ENCODE measurements at places on chromosomes 2 and 18.

GRCh38 chr2:72895759-72896281 lies 8.6 kb downstream of the SPR start:
- DNase-seq = no peak

DNA sequence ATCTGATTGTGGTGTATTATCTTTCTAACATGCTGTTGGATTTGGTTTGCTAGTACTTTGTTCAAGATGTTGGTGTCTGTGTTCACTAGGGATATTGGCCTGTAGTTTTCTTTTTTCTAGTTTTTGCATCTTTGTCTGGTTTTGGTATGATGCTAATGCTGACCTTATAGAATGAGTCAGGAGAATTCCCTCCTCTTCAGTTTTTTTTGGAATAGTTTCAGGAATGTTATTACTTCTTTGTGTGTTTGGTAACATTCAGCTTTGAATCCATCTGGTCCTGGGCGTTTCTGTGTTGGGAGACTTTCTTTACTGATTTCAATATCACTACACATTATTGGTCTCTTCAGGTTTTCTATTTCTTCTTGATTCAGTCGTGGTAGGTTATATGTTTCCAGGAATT lies 124.2 kb upstream of the EPB41L5 start:
- no peak for DNase-seq

DNA sequence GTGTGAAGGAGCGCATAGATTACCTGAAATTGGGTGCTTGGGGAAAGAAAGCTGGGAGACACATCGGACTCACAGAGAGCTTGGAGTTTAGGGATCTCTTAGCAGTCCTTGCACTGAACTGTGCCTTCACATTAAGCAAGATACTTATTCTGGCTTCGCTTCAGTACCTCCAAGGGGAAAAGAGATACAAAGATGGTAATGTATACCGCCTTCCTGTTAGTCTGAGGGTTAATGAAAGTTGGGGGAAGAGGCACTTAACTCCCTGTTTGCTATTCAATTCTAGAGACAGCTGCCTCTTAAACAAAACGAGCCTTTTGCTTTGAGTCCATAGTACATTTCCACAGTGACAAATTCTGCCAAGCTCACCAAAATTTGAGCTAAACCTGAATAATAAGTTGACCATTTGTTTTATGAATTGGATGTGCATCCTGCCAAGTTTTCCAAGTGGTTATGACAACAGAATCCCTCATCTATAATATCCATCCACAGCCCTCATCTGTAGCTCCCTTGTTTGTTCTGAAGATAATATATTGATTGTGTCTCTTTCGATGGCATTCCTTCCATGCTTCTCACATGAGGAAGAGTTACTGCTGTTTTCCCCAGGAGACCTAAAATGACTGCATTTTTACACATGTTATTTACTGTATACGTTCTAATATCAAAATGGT lies 287.1 kb upstream of the ATP5MC3 start:
- DNase-seq = no peak

DNA sequence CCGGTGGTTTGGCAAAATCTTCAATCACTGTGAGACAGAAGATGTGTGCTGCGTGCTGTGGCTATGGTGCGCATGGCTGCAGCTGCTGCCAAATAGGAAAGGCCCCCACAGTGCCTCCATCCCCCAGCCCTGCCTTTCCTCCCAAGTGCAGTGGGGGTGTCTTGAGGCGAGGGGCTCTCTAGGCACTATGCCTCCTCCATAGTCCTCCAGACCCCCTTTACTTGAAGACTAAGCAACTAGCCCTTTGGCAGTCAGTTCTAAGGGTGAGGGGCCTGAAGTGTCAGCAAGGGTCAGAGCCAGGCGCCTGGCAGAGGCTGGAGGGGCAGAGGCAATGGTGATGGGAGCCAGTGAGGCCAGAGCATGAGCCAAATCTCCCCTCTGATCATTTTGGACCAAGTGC lies 13.6 kb upstream of the TMEM185B start:
- DNase-seq = no peak

DNA sequence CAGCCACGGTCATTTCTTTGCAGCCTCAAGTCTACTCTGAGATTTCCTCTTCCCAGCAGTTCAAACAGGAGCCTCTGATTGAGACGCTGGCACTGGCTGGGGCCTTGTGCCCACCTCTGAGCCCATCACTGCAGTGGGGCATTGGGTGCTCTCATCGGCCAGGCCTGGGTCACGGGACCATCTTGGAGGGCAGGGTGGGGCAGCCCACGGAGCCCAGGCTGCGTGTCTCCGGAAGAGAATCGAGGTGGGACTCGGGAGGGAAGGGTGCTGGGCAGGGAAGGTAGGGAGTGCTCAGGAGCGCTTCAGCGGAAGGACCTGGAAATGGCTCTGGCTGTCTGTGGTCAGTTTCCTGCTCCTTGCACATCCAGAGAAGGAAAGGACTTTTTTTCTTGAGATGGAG lies 82.4 kb downstream of the RTP5 start:
- DNase-seq = no peak

GRCh38 chr2:121969766-121970639 lies 214.6 kb downstream of the TSN start:
- no peak for DNase-seq

DNA sequence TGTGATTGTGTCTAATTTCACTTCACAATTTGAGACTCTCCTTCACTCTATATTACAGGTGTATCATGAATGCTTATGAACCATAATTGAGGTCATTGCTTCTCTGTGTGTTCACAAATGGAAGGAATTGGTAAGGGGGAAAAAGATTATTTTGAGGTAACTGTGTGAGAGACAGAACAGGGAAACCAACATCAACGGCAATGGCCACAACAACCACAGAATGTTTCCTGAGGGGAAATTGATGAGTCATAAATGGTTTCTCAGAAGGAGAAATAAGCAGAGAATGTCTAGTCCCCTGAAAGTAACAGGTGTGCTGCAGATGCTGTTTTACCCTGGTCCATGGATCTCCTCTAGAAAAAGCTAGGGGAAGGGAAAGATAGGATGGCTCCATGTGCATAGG lies 361.2 kb upstream of the GALNT5 start:
- DNase-seq = peak; percentile 24

DNA sequence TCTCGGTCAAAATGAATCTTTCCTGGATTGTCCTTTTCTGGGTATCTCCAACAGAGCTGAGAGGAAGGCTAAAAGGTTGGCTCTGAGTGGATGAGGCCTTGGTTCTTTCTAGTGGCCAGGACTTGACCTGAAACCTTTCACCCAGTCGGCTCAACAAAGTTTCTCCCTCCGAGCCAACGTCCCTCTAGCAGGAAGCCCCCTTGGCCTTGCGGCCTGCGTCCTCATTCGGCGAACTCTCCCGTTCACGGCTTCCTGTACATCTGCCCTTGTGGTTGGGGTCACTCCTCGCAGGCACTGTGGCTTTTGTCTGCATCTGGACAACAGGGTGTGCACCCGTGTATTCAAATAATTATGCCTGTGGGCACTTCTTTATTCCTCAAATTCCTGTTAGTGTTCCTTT lies 9.4 kb upstream of the SIX3 start:
- no peak for DNase-seq

DNA sequence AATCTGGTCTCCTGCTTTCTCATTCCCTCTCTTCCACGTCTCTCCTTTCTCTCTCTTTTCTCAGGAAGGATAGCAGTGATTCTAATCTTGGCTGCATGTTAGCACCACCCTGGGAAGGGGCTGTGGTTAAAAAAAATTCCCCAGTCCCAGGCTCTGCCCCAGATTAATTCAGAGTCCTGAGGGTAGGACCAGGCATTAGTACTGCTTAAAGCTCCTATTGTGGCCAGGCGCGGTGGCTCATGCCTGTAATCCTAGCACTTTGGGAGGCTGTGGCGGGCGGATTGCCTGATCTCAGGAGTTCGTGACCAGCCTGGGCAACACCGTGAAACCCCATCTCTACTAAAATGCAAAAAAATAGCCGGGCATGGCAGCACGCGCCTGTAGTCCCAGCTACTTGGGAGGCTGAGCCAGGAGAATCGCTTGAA lies 35.4 kb upstream of the EML4 start:
- DNase-seq = no peak

DNA sequence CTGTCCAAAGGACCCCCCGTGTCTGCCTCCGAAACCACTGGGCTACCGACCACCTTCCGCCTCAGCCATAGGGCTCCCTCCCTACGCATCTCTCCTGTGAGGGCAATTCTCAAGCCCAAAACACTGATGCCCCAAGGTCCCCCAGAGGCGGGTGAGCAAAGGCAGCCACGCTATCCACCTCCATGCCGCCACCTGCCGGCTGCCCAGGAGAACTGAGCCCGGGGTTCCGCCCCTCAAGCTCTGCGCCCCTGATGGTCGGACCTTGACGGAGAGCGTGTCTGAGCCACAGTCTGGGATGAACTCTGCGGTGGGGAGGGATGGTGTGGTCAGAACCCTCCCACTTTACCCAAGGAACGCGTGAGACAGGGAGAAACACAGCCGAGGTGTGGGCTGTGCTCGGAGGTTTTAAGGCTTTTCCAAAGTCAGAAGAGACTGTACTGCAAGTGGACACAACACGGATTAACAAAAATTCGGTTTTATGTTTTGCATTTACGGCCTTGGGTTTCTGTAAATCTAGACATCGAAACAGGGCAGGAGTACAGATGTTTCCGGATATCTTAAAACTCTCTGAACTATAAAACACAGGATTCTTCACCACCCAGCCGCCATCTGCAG lies 114.1 kb downstream of the ZNF516 start:
- peak; percentile 23 for DNase-seq

GRCh38 chr2:122100346-122100745 lies 344.9 kb downstream of the TSN start:
- no peak for DNase-seq

GRCh38 chr2:217215877-217216276 lies 356.0 kb upstream of the TNP1 start:
- DNase-seq = no peak

DNA sequence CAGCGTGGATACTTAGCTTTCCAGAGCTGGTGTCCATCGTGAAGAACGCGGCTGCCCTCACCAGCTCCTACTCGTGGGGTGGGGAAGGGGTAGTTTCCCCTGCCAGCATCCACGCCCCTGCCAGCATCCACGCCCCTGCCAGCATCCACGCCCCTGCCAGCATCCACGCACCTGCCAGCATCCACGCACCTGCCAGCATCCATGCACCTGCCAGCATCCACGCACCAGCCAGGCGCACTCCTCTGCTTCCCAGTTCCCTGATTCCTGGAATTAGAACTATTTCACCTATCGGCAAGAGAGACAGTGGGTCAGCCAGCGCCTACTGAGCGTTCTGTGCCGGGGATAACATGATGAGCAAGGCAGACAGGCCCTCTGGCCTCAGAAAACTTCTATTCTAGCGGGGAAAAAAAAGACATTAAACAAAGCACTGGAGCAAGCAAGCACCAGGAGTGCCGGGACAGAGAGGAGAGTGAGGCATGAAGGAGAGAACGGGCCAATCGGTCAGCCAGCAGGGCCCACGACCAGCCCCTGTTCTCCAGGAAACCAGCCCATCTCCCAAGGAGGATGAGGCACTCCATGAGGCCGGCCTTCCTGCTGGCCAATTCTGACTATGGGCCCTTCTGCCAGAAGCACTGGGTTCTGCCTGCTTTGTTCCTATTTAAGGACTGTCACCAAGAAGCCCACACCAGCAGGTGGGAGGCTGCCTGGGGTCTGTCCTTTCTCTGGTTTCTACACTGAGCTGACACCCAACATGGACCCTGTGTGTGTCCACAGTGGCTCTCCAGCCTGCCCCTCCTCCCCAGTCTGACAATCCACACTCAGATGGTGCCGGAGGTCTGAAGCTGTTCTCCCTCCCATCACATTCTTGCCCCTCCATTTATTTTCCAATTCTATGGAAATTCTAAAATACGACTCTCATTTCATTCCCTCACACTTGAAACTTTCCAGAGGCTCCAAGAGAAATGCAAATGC lies 78.4 kb upstream of the SALL3 start:
- no peak for DNase-seq

DNA sequence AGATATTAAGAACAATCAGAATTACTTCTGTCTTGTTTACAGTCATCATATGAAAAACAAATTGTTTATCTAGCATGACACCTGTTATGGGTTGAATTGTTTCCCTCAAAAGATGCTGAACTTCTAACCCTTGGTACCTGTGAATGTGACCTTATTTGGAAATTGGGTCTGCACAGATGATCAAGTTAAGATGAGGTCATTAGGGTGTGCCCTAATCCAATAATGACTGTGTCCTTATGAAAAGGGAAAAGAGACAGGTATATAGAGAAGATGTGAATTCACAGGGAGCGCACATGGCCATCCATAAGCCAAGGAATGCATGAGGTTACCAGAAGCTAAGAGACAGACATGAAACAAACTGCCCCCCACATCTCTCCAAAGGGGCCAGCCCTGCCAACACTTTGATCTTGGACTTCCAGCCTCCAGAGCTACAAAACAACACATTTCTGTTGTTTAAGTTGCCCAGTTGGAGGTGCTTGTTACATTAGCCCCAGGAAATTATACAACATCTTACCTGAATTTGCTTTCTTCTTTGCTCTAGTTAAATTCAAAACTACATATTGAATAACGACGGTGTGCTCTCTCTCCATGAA lies 2.3 kb upstream of the HPCAL1 start:
- no peak for DNase-seq

- DNase-seq = no peak
Measured at GRCh38 chr2:48927355-48927754, 171.8 kb upstream of the LHCGR start.

- no peak for DNase-seq
Measured at GRCh38 chr2:85255813-85256594, 71.8 kb downstream of the TGOLN2 start.

DNA sequence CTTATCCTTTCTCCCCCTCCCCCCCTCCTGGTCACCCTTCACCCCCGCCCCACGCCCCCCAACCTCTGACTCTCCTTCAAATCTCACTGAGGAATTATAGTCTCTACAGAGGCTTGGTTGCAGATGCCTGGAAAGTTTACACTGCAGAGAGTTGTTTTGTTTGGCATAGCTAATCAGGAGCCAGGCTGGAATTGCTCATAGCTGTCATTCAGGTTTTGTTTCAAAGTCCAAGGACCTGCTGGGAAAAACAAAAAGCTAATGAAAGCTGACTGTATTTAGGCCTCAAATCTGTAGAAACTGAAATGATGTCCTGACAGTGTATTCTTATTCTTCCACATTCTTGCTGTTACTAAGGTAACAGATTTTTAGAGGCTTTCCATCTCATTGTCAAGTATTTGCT lies 22.6 kb downstream of the GREB1L start:
- DNase-seq = no peak

DNA sequence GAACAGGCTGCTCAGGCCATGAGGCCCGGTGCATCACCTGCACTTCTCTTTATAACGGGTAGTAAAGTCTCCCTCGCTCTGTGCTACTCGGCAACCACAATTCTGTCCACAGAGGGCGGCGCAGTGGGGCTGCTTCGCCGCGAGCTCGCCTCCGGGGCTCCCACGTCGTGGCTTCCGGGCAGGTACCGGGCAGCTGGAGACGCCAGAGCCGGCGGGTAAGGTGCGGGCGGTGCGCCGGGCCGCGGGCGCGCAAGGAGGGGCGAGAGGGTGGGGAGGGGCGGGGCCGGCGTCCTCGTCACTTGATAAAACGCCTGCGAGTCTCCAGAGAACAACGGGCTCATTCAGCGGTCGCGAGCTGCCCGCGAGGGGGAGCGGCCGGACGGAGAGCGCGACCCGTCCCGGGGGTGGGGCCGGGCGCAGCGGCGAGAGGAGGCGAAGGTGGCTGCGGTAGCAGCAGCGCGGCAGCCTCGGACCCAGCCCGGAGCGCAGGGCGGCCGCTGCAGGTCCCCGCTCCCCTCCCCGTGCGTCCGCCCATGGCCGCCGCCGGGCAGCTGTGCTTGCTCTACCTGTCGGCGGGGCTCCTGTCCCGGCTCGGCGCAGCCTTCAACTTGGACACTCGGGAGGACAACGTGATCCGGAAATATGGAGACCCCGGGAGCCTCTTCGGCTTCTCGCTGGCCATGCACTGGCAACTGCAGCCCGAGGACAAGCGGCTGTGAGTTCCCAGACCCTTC lies at the start of gene ITGA6:
TSS of gene ITGA6 (plus strand) at position 331 of the 734 bp plus-strand sequence.
- peak; percentile 75 for DNase-seq

Data from activated naive CD8-positive, alpha-beta T cell treated with anti-CD3 and anti-CD28 coated beads for 36 hours (primary cell).